Activated CD8-positive, alpha-beta T cell treated with anti-CD3 and anti-CD28 coated beads for 36 hours (primary cell): ENCODE measurements at places on chromosomes 5 and 9.

- DNase-seq = no peak
Observed at GRCh38 chr9:120434532-120434931, 145.4 kb downstream of the CDK5RAP2 start.

DNA sequence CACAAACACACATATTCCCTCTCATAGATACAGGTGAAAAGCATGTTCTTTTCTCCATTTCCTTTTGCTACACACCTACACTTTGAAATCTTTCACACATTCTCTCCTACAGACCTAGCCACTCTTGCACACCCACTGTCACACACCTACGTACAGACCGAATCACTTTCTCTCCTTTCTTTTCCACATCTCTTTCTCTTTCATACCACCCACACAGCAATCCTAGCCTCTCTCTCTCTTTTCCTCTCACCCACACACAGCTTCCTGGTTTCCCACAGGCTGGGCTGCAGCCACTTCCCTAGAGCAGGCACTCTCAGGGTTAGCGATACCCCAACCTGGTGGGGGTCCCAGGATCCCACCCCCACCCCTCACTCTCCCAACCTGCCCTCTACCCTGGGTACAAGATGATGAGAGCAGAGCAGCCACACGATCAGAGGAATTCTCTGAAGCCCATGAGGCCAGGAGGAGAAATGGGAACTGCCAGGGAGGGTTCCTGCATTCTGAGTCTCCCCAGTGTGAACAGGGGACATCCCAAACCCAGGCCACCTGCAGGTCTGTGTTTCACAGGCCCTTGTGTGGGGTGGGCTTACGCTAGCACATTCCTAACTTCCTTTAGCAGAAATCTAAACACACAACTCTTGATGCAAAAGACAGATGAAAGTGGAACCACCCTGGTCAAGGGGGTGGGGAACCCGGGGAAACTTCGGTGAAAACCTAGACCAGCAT lies 17.1 kb upstream of the SYNPO start:
- peak; percentile 24 for DNase-seq

DNA sequence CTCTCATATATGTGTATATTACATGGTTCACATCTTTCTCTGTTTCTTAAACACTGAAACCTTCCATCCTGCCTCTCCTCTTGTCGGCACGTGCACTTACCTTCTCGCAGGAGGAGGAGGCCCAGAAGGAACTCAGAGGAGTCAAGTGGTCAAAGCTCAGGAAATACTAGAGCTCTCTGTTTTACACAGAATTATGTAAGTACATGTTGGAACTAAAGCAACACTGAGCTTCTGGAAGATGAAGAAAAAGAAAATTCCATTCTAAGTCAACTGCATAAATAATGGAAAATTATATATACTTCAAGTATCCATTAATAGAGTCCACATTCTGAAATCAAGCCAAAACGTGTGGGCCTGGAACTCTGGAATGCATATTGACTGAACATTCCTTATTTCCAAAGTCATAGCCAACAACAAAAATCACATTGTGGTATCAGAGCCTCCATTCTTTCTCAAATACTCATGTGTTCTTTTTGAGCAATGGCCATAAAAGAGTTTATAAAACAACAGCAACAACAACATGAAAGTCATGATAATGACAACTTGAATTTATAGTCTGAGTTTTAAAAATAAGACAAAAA lies 121.5 kb upstream of the RAI14 start:
- DNase-seq = no peak

DNA sequence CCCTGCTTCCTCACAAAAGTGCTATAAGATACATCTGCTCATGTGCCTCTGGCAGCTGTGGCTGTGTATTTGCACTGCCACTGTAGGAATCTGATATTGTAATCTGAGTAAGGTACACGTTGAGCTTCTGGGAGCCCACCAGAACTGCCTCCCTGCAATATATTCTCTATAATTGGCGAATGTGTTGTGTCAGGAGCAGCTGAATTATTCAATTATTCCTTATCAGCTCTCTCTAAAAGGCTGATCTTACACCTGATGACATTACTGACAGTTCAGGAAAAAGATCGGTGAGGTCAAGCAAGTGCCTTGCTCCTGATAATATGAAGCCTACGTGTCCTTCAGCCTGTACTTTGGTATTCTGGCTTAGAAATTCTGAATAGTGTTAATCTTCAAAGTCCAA lies 1015.0 kb downstream of the CDH9 start:
- no peak for DNase-seq

GRCh38 chr5:121741156-121741555 lies 110.5 kb upstream of the FTMT start:
- DNase-seq = no peak

- peak; percentile 82 for DNase-seq
Observed at GRCh38 chr5:40441733-40442132, 238.0 kb upstream of the PTGER4 start.

DNA sequence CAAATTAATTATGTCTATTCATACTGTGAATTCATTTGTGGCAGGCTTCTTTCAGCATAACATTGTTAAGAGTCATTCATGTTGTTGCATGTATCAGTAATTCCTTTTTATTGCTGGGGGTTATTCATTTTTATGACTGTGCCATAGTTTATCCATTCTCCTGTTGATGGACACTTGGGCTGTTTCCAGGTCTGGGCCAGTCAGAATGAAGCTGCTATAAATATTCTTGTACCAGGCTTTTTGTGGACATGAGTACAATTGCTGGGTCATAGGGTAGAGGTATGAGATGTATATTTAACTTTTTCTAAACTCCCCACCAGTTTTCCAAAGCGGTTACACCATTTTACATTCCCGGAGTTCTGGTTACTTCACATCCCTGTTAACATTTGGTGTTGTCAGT lies 13.6 kb downstream of the PRPF4 start:
- no peak for DNase-seq

GRCh38 chr9:69674716-69675438 lies 2.7 kb upstream of the APBA1 start:
- DNase-seq = no peak

GRCh38 chr9:16688814-16689213 lies 181.7 kb downstream of the BNC2 start:
- DNase-seq = no peak

GRCh38 chr9:127154003-127154389 lies 31.6 kb upstream of the ANGPTL2 start:
- no peak for DNase-seq

GRCh38 chr9:130634801-130635200 lies 29.6 kb upstream of the PRDM12 start:
- DNase-seq = no peak

- DNase-seq = no peak
Observed at GRCh38 chr5:103463261-103463660, 99.3 kb downstream of the NUDT12 start.

GRCh38 chr9:128232528-128233428 lies 29.6 kb downstream of the DNM1 start:
- DNase-seq = no peak

DNA sequence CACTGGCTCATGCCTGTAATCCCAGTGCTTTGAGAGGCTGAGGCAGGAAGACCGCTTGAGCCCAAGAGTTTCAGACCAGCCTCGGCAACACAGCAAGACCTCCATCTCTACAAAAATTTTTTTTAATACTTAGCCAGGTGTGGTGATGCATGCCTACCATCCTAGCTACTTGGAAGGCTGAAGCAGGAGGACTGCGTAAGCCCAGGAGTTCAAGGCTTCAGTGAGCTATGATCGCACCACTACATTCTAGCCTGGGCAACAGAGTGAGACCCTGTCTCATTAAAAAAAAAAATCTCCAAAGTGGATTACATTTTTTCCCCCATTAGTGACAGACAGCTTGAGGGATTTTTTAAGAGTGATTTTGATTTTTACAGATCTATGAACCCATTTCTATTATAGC lies 230.8 kb downstream of the BNC2 start:
- no peak for DNase-seq

DNA sequence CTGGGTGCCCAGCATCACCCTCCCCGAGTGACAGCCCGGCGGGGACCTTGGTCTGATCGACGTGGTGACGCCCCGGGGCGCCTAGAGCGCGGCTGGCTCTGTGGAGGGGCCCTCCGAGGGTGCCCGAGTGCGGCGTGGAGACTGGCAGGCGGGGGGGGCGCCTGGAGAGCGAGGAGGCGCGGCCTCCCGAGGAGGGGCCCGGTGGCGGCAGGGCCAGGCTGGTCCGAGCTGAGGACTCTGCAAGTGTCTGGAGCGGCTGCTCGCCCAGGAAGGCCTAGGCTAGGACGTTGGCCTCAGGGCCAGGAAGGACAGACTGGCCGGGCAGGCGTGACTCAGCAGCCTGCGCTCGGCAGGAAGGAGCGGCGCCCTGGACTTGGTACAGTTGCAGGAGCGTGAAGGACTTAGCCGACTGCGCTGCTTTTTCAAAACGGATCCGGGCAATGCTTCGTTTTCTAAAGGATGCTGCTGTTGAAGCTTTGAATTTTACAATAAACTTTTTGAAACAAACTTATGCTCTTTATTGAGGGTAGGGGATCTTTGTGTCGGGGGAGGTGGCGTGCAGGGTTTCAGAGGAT lies 1.3 kb downstream of the GADD45G start:
- peak; percentile 58 for DNase-seq

- DNase-seq = no peak
Observed at GRCh38 chr9:90546200-90546599, 96.4 kb downstream of the DIRAS2 start.

- no peak for DNase-seq
Observed at GRCh38 chr5:111775224-111775623, 18.2 kb upstream of the NREP start.

DNA sequence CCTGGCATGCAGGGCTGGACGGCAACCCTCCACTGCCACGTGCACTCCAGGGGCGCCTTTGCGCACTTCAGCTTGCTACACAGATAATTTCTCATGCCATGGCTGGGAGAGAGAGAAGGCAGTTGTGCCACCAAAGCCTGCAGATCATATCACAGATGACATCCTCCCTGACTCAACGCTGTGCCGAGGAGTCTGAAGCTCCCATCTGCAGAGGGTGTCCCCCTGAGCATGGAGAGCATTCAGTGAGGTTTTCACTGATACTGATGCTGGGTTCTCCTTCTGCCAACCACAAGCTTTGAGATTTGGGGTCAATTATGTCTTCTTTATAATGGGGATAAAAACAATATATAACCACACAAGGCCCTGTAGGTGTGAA lies 607.4 kb upstream of the ADAMTS16 start:
- no peak for DNase-seq
